ENCODE measurements at places on chromosomes 4 and X.

GRCh38 chr4:75172551-75172950 lies 239.6 kb downstream of the PARM1 start:
- no peak for DNase-seq

DNA sequence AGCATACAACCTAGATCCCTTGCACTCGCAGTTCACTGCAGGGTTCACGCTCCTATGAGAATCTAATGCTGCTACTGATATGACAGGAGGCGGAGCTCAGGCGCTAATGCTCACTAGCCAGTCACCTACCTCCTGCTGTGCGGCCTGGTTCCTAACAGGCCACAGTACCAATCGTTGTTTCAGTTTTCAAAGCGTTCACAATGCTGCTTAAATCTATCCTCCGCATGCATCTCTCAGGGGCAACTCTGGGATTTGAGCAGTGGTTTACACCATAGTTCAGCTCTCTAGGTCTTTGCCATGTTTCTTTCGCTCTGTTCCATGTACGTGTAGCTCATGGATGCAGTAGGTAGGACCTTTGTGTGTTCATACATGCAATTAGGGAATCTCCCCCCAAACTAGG lies 47.2 kb downstream of the CLOCK start:
- DNase-seq, result no peak

GRCh38 chr4:102428122-102428521 lies 73.0 kb upstream of the NFKB1 start:
- no peak for DNase-seq

GRCh38 chrX:16654093-16654492 lies 4.1 kb downstream of the S100G start:
- DNase-seq, result no peak

- no peak for DNase-seq
These were observed 778.7 kb upstream of the HS3ST1 start for GRCh38 chr4:12207396-12207795.

DNA sequence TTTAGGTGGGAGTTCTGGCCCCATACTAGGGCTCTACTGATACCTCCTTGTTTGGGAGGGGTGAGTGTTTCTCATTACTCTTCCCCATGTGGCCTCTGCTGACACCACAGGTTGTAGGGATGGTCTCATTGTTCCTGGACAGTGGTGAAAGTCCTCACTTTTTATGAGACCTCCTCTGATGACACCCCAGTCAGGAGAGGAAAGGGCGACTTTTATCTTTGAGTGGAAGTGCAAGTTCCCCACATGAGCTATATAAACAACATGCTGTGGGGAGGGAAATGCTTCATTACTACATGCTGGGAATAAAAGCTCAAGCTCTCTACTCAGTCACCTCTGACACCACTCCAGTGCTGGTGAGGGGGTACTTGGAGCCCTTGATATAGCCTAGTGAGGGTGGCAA lies 29.5 kb upstream of the MAGEA6 start:
- no peak for DNase-seq

DNA sequence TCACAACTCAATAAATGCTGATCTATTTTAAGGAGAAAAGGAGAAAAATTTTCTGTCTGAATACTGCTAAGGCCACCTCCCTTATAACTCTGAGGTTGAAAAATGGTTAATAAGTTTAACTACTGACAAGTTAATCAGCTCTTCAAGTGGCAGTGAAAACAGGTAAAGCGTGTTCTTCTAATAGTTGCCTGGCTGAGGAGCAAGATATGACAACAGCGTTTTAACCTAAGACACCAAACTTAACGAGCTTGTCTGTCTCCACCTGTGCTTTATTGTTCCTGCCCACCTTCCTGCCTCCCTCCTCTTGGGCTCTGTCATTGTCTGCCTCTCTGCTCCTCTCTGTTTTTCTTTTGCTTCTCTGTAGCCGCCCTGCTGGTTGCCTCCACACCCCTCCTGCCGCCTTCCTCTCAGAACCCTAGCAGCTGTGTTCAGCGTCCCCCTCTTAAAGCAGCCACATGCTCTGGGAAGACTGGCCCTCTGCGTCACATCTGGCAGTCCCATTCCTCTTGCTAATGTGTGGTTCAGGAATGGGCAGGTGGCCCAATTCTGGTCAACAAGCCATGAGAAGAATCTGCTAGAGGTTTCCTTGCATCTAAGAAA lies 4.3 kb upstream of the TSPAN5 start:
- no peak for DNase-seq
